ENCODE measurements at places on chromosomes 6 and 20.

DNA sequence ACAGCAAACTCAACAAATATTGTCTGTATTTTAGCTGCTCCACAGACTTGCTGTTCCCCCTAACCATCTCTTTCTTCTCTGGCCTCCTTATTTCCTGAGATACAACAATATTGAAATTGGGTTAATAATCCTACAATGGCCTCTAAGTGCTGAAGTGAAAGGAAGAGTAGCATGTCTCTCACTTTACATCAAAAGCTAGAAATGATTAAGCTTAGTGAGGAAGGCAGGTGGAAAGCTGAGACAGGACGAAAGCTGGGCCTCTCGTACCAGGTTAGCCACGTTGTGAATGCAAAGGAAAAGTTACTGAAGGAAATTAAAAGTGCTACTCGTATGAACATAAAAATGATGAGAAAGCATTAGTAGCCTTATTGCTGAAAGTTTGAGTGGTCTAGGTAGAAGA lies 63.8 kb downstream of the ELOVL5 start:
- DNase-seq, result no peak

- DNase-seq, result no peak
These were observed 134.1 kb upstream of the PREP start for GRCh38 chr6:105536961-105537360.

GRCh38 chr6:128172752-128173682 lies 272.2 kb upstream of the THEMIS start:
- DNase-seq, result no peak

- DNase-seq, result no peak
These were observed 115.4 kb downstream of the SLX4IP start for GRCh38 chr20:10550204-10551118.

DNA sequence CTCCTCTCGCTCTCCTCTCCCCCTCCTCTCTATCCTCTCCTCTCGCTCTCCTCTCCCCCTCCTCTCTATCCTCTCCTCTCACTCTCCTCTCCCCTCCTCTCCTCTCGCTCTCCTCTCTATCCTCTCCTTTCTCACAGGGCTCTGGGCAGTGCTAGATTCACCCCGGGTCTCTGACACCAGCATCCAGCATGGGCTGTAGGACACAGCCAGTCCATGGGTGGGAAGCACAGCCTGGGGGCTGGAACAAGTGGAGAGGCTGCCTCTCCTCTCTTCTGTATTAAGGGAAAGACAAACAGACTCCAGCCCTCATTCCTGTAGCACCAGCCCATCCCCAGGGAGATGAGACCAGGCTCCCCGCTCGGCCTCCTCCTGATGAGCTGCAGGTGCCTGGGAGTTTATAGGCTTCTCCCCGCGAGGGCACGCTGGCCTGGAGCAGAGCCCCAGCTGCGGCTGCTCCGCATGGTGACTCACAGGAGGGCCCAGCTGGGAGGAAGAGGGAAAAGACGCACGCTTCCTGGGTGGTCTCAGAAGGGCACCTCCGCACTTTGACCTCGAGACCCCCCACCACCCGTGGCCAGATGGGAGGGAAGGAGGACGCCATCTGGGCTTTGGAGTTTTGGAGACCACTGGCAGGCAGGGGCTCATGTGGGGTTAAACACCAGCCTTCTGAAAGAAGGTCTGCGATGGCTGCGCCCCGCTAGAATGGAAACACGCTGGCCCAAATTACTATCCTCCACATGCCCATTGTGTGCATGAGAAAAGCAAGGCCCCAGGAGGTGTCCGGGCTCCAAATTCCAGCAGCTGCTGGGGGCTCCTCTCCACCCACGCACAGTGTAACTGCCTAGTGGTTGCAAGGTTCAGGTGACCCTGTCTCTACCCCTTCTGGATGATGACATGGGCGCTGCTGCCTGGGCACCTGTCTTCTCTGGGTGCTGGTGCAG lies 68.0 kb downstream of the BMP7 start:
- DNase-seq, result no peak

DNA sequence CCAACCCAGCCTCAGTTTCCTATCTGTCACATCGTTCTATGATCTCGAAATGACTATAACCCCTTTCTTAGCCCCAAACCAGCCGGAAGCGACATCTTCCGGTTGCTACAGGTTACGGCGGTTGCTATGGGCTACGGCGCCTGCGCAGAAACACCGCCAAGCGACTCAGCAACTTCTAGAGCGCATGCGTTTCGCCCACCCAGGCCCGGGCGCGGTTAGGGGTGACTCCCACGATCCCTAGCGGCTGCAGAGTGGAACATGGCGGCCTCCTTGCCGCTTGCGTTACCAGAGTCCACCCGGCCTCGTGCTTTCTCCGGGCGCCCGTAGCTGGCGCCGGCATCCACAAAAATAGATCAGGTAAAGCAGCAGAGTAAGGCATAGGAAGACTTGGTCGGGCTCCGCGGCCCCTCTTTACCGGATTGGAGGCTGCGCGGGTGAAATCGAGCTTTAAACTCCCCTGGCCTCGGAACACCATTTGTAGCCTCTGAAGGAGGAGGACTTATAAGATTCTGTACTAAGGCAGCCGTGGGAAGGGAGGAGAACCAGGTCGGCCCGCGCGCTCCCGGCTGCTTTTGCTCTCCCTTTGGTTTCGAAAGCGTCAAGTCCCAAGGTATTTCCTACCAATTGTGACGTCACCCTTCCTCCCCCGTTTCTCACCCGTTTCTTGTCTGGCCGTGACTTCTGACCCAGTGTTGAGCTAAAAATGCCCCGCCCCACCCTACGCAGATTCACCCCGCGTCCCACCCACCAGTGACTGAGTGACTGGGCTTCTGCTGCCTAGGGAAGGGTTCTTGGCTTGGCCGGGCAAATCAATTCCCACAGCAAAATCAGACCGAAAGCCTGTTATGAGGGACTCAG lies 3.5 kb downstream of the SDCBP2 start:
- DNase-seq, result peak; percentile 99

GRCh38 chr20:40494248-40494647 lies 194.8 kb downstream of the MAFB start:
- no peak for DNase-seq

DNA sequence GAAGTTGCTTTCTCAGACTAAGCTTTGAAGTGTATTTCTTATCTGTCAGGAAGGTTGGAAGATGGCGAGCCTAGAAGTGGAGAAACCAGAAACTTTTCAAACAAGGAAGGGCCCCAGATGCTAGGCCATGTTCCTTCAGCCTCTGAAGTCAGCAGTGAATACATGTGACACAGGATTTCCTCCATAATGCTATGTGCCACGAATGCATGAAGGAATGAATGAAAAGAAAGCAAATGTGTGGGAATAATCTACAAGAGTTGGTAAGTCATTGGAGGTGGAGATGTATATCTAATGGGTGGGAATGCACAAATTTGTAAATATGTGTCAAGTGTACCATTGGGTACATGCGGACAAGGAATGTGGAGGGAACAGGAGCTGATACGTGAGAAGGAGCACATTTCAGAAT lies 123.2 kb upstream of the PRSS16 start:
- no peak for DNase-seq
